Fibroblast of skin of left biceps (primary cell): ENCODE measurements at places on chromosomes 7 and 10.

DNA sequence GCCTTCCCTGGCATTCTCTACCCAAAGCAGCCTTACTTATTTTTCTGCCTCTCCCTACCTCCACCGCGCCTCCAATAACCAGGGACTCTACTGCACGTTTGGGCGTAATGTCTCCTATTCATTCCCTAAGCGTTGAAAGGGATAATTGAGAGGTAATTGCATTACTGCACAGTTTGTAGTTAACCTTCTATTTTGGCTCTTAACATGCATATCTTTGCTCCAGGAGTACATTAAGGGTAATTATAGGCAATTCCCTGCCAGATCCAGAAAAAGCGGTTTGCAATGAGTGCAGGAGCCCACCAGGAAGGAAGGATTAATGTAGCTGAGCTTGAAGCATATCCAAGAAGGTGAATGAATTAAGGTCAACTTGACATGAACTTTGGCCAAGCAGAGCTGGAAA lies 558.4 kb downstream of the TYW1 start:
- no peak for DNase-seq

- DNase-seq, result no peak
Observed at GRCh38 chr7:100212631-100213286, 7.0 kb upstream of the PVRIG start.

DNA sequence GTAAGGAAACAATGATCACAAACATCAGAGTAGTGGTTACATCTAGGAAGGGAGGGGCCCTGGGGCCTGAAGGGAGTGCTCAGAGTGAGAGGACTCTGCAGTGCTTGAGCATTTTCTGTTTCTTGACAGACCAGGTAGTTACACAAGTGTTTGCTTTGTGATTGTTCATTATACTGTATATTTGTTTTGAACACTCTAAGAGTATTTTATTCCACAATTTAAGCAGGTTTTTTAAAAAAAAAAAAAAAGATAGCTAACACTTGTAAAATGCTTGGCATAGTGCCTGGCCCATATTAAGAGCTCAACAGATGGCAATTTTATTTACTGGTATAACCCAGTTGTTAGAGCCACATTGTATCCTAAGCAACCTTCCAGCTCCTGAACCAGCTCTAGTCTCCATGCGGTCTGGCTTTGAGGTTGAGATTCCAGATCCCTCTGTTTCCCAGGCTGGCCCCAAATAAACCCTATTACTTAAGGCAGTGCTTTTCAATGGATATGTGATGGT lies 20.1 kb upstream of the ATXN7L1 start:
- DNase-seq, result no peak

DNA sequence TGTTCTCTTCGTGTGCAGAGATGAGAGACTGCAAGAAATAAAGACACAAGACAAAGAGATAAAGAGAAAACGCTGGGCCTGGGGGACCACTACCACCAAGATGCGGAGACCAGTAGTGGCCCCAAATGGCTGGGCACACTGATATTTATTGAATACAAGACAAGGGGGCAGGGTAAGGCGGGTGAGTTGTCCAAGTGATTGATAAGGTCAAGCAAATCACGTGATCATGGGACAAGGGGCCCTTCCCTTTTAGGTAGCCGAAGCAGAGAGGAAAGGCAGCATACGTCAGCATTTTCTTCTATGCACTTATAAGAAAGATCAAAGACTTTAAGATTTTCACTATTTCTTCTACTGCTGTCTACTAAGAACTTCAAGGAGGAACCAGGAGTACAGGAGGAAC lies 762.1 kb downstream of the TNS3 start:
- no peak for DNase-seq

- no peak for DNase-seq
Observed at GRCh38 chr7:51344406-51345138, 28.0 kb upstream of the COBL start.

GRCh38 chr10:11605807-11606408 lies 5.5 kb downstream of the USP6NL start:
- no peak for DNase-seq

GRCh38 chr7:521221-522070 lies 1.8 kb upstream of the PDGFA start:
- DNase-seq, result no peak

GRCh38 chr10:4436103-4436502 lies 389.9 kb upstream of the AKR1E2 start:
- DNase-seq, result no peak

DNA sequence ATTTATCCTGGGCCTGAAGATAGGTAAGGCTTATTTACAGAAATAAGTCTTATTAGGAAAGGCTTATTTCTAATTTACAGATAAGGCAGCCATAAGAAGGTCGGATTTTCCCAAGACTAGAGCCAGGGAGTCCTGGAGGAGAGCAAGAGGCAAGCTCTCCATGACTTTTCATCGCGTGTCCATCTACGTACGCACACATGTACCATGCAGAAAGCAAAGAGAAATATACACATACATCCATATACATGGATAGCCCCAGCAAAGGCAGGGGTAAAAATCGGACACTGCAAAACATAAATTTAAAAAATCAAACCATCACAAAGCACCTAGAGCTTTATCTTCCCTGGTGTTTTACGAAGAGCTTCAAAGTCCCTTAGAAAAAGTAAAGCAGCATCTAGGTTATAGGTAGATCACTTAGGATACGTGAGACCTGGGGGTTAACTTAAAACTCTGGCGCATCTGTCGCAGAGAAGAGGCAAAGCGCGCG lies 25.8 kb upstream of the ZRANB1 start:
- no peak for DNase-seq

DNA sequence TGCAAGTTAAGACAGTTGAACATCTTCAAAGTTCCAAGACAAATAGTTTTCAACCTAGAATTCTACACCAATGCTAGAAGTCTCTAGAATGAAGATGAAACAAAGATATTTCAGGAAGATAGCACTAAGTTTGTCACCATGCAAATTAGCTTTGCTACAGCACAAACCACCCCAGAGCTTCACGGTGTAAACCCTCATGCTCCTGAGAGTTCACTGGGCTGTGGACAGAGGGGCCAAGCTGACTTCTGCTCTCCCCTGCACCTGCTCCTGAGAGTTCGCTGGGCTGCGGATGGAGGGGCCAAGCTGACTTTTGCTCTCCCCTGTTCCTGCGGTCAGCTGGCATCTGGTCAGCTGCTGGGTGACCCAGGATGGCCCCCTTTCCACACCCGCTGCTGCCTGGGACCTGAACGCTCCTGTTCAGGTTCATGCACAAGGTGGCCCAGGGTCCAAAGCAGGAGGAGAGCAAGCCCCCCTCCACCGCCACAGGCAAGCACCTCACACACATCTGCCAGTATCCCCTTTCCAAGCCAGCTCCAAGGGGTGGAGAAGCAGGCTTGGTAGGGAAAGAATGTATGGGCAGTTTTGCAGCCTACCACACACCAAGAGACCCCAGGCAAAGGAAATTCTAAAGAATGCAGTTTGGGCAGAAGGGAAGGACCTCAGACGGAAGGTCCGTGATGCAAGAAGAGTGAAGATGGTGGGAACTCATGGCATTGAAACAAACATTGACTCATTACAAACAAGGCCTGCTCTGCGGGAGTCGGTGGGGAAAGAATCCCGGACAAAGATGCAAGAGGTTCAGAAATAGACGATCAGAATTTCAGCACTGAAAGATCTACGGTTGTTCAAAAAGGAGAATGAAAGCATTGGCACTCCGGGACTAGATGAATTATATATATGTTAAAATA lies 137.8 kb upstream of the PPP2R2D start:
- DNase-seq, result no peak

DNA sequence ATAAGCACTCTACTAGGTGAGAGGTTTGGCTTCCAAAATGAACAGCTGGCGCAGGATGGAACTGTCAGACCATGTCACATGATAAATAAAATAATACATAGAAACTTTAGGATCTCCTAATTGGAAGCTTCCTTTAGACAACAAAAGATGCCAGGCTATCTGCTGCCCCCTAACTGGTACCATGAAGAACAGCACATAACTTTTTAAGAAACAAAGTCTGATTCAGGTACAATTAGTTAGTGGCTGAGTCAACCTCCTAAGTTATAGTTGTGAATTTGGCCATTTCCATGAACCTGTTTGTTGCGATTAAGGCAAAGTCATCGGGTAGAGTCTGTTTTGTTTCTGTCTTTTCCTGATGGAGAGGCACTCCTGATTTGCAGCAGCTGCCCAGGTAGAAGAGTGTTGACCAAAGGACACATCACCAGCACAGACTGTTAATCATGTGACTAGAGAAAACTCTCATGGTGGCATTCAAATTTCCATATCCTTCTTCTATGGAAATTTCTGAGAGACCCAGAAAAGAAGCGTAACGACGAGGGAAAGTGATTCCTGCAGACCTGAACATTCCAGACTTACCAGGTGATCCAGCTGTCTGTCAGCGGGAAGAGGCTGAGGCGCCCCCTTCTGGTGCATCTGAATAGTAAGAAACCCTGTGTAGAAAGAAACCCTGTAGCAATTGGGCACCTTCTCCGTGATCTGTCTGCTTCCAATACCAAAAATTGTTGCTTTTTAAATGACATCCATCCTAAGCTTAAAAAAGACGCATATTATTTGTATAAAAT lies 8.6 kb upstream of the INHBA start:
- DNase-seq, result no peak

DNA sequence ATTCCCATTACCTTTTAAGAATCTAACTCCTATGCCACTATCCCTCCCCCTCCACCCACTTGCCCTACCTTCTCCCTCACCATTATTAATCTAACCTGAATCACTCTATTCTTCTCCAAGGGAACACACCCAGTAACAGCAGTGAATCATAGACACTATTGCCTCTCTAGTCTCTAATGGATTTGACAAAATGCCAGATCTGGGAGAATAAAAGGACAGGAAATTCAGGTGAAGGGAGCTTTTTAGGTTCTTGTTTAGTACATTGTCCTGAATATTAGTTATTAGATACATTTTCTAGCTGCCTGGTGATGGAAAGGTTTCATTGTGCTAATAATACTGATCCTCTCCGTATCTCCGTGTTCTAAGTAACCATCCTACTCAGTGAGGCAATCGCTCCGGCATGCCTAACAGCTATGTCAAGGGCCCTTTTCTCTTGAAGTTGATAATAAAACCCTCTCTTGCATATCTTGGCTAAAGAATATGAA lies 4.1 kb upstream of the SFR1 start:
- no peak for DNase-seq

GRCh38 chr10:120713573-120714205 lies 137.5 kb upstream of the WDR11 start:
- no peak for DNase-seq

DNA sequence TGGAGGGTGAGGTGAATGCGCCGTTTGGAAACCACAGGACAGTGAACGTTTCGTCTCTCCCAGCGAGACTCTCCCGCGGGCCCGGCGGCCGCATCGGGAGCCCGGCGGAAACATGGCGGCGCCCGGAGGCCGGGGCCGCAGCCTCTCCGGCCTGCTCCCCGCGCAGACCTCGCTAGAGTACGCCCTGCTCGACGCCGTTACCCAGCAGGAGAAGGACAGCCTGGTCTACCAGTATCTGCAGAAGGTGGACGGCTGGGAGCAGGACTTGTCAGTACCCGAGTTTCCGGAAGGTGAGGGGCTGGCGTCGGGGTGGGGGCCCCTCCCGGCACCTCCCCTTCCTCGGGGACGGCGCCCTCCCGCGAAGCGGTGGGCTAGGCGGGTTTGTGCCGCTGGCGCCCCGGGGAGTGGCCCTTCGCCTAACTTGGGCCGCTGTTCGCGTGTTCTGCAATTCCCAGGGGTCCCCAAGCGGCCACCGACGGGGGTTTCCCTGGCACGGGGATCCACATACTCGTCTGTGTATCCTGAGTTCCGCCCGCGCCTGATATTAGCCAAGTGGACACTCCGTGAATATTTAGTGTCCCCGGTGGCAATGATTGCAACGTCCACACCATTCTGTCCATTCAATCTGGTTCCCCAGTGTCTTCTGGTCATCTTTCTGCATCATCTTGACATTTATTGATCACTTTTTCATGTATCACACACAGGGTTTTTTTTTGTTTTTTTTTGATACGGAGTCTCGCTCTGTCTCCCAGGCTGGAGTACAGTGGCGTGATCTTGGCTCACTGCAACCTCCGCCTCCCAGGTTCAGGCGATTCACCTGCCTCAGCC lies 514 bp downstream of the NHLRC2 start:
- peak; percentile 7 for DNase-seq

DNA sequence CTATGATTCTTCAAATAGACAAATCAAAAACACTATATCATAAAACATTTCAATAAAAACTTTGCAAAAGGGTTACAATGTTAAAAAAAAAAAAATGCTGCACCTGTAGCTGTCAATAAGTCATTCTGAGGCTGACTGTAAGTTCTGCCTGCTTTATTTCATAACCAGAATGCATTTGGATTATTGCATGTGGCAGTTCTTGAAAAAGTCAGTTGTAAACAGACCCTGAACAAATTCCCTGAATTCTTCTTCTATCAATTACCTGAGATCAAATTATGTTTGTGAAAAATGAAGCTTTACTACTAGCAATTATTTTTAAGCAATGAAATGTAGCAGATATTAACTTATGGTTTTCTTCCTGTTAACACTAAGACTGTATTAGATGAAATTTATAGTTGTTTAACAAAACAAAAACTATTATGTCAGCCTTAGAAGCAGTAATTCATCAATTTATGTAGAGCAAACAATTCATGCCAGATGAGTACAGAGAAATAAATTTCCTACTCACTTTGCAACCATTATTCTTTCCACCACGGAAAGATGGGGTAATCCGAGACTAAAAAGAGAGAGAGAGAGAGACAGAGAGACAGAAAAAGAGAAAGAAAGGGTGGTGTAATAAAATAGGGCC lies 107.8 kb downstream of the SFMBT2 start:
- DNase-seq, result no peak

DNA sequence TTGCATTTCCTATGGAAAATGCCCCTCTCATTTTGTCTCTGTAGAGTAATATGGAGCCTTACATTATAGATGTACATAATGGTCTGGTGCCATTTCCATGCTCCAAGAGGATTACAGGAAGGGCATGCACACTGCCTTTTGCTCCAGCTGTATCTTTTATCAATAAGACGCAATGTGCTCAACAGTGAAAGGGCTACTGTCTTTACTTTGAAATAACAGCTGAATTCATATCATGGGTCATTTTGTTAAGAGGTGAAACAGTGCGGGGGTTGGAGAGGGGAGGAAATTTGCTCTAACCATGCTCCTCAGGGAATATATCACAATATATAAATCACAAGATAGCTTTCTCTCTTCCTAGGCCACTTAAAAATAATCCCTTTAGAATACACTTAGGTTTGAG lies 77.7 kb downstream of the ICA1 start:
- no peak for DNase-seq

DNA sequence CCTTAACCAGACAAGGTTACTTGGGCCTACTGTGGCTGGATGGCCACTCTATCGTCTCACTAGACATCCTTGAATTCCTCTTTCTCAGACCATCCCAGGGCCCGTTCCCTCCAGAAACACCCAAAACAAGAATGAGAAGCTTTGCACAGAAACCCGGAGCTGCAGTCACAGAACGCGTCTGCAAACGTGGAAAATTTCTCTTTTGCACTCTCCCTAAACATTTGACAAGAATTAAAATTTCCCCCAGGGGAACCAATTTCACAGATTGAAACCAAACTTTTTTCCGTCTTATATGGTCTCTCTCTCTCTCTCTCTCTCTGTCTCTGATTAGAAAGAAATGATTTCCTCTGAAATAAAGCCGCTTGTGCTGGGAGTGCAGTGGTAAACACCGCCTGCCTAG lies 120.7 kb downstream of the MKX start:
- no peak for DNase-seq
